Nucleus accumbens (tissue), 56 donors: ENCODE measurements at places on chromosomes 6 and 20.

DNA sequence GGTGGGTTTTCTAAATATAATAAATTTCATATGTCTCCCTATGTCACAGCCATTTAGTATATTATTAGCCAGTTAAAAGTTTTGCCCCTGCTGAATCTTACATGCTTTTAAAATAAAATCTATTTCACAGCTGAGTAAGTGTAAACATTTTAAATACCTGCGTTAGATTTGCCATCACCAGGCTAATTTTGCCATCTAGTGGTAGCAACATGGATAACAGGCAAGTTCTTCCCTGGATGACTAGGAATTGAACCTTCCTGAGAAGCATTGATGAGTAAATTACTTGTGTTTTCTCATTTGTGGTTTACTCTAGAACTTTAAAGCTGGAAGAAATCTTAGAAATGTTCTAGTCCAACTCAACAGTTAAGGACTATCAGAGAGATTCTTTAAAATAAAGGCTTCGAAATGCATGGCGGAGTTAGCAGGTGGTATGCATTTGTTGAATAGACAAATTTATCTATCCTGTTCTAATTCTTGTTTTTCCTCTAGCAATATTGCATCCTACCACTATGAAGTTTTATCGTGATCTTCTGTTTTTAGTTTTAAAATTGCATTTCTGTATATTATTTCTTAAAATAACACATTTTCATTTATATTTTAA is 2.6 kb downstream of the PRSS35 start:
- DNase-seq: no peak

DNA sequence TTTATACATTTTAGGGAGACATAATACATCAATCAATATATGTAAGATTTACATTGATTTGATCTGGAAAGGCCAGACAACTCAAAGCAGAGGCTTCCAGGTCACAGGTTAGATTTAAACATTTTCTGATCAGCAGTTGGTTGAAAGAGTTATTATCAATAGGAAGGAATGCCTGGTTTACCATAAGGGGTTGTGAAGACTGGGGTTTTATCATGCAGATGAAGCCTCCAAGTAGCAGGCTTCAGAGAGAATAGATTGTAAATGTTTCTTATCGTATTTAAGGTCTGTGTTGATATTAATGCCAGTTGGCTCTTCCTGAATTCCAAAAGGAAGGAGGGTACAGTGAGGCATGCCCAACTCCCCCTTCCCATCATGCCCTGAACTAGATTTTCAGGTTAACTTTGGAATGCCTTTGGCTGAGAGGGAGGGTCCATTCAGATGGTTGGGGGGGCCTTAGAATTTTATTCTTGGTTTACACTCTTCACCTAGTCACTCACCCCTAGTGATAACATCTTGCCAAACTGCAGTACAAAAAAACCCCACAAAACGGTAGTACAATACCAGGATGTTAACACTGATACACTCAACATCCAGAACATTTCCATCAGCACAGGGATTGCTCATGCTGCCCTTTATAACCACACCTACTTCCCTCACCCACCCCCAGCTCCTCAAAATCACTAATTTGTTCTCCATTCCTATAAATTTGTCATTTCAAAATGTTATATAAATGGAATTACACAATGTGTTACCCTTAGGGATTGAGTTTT is 259.6 kb upstream of the PLN start:
- DNase-seq: no peak

GRCh38 chr6:34362909-34363680 is 29.4 kb downstream of the NUDT3 start:
- no peak for DNase-seq

DNA sequence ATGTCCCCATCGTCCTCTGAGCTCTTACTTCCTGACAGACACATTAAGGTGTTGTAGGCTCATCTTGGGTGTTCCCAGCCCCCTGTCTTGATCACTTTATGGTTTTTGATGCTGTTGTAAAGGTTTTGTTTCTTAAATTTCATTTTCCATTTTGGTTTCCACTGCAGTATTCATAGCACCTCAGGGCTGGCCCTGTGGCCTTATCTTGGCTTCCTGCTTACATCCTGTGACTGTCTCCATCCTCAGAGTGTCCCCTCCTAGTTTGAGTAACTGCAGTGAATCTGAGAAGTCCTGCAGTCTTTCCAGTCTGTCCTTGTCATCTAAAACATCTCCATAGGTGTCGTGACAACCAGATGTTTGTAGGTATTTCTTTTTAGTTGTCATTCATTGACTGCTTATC is 50.9 kb downstream of the JARID2 start:
- DNase-seq: no peak

- DNase-seq: no peak
Observed at GRCh38 chr6:139882234-139882633, 507.8 kb upstream of the CITED2 start.

- no peak for DNase-seq
Observed at GRCh38 chr6:163311830-163312229, 102.7 kb upstream of the QKI start.

GRCh38 chr20:17735206-17735804 is 35.5 kb downstream of the BANF2 start:
- DNase-seq: no peak

DNA sequence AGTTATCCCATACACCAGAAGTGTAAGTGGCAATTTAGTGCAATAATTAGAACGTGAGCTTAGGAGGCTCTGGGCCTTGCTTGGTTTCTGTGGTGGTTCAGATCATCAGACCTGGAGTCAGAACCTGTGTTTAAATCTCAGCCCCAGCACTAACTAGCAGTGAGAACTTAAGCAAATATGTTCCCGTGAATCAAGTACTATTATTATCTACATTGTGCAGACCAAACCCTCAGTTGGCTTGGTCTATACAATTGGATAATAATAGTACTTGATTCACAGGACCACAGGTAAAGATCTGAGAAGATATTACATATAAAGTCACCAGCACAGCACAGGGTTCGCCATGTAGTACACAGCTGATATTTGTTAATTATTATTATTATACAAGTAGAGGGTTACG is 93.1 kb downstream of the SIM1 start:
- DNase-seq: no peak

- DNase-seq: no peak
Observed at GRCh38 chr6:132504757-132505156, 8.2 kb downstream of the STX7 start.

GRCh38 chr20:63696306-63696627 is 185 bp upstream of the TNFRSF6B start:
- DNase-seq: no peak
